NCI-H226 (cell line): ENCODE measurements at places on chromosomes 2 and 18.

DNA sequence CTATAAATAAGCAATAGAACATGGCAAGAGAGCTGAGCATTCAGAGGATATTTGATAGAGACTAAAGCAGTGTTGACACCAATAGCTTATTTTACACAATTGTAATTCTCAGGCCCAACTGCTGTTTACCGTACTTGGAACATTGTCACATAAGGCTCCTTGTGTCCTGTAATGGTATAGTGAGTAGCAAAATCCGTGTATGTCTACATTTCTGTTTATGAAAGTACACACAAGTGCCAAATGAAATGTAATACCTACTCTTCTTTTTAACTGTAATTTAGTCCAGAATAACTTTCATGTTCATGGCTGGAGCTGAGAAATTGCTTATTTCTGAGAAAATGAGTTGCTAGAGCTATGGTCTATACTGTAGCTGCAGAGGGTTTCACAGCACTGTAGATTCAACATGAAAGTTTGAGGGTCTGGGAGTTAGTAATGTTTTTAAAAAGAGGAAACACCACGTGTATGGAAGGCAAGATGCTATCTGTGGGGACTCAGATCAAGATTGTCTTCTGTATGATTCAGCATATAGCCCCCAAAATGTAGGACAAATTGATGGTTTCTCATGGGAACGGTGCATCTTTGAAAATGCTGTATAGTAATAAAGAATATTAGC, 110.2 kb upstream of the NOSTRIN start:
- no peak for DNase-seq

- DNase-seq = no peak
Observed at GRCh38 chr2:240166761-240167587, 26.5 kb upstream of the OTOS start.

GRCh38 chr18:46820863-46821262, 64.0 kb upstream of the ST8SIA5 start:
- DNase-seq = no peak

GRCh38 chr2:152710713-152711112, 6.5 kb downstream of the PRPF40A start:
- no peak for DNase-seq

GRCh38 chr2:16408331-16409005, 257.2 kb downstream of the CYRIA start:
- DNase-seq = peak; percentile 5

GRCh38 chr2:124063596-124063995, 38.5 kb downstream of the CNTNAP5 start:
- DNase-seq = no peak

DNA sequence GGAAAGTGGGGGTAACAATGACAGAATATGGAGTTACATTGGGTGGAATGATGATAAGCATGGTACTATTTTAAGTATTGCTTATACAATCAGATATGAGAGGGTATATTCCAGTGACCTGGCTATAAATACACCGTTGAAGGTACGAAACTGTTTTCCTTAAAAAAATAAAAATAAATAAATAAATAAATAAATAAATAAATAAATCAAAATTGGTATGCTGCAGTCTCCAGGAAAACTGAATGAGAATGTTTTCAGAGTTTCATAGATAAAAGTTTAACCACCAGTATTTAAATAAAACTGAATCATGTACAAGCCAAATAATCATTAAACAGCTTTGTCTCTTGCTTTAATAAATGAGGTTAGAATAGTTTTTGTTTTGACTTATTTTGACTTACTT, 71.4 kb downstream of the METTL8 start:
- no peak for DNase-seq

DNA sequence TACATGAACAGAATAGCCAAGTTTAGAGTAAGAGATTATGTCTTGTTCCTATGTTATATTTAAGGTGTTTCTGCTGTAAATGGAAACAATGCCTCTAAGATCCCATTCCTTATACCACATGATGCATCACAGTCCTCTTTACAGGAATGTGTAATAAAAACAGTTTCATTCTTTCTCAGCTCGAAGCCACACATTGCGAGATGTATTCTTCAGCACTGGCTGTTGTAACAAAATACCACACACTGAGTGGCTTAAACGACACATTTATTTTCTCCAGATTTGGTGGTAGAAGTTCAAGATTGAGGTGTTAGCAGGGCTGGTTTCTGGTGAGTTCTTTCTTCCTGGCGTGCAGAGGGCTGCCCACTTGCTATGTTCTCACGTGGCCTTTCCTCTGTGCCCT, 246.2 kb downstream of the SOCS6 start:
- no peak for DNase-seq

GRCh38 chr2:134460583-134460998, 206.7 kb downstream of the MGAT5 start:
- DNase-seq = no peak

- DNase-seq = no peak
Observed at GRCh38 chr18:12595571-12596255, 62.2 kb downstream of the SPIRE1 start.

- no peak for DNase-seq
Observed at GRCh38 chr2:176098366-176099158, 1.0 kb upstream of the HOXD12 start.

DNA sequence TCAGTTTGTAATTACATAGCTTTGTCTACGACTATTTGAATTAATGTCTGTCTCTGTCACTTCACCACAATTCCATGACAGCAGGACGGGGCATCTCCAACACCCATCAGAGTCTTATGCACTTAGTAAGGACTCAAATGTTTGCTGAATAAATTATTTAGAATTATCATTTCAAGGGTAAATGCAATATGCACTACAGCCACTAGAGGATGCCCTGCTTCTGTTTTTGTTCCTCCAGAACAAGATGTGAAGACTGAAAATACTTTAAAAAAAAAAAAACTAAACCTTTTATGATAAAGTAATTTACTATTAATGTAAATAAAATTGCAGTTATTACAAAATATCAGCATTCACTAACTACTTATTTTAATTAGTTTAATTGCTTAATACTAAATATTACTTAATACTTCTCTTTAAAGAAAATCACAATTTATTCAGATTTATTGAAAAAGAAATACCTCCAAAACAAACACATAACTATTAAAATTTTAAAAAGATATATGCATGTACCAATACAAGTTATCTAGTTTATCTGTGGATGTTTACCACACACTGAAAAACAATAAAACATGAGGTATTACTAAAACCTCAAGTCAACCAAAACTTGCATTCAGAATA, 3.2 kb downstream of the PIGN start:
- DNase-seq = no peak

DNA sequence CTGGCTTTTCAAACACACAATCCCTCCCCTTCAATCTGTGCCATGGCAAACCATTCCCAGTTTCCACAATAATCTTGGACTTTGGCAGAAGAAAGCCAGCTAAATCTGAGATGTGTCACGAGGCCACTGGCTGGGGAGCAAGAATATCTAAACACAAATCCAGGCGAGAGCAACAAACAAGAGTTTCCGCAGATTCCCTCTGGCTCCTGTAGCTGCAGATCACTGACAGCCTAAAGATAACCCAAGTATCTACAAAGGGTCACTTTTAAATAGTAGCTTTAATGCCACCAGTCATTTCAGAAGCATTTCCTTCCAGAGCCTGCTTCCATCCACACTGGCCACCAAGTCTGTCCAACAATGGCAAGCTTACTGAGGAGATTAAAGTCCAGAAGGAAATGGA, 86.9 kb downstream of the ACVR1 start:
- DNase-seq = no peak

DNA sequence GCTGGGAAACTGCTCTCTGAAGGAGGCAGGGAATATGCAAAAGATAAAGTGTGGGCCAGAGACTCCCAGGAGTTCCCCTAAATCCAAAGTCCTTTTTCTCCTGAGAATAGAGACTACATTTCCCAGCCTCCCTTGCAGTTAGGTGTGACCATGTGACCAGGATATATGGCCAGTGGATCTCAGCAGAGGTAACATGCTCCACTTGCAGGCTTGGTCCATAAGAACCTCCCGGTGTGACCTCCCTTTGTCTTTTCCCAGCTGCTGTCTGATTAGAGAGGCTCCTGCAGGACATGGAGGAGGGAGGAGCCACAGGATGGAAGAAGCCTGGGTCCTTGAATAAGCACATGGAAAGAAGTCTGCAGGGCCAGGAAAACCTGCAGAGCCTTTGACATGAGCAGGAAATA, 76.2 kb downstream of the TGFA start:
- DNase-seq = no peak

GRCh38 chr2:5236249-5236648, 455.9 kb upstream of the SOX11 start:
- DNase-seq = no peak

GRCh38 chr2:71606244-71606643, 152.9 kb downstream of the DYSF start:
- no peak for DNase-seq

GRCh38 chr2:233143700-233144331, 83.7 kb downstream of the INPP5D start:
- DNase-seq = no peak

- DNase-seq = peak; percentile 45
Observed at GRCh38 chr18:23099621-23100020, 35.7 kb upstream of the CABLES1 start.

DNA sequence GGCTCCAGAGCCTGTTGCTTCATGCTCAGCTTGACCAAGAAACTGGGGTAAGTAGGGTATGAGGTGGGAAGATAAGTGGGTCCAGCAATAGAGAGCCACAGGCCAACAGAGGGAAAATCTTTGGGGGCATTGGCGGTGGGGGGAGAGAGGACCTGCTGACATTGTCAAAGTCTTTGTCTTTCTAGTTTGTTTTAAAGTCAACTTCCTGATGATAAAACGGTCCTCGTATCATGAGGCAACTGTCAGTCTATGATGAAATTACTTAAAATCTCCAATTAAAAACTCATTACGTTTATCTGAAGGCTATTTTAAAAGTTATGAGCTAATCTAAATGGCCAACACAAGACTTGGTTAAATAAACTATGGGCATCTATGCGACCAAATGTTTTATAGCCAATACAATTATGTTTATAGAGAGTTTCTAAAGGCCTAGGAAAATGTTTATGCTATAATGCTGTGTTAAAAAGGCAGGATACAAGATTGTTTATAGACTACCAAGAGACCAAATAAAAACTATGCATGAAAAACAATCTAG, 84.4 kb upstream of the CD28 start:
- DNase-seq = no peak

DNA sequence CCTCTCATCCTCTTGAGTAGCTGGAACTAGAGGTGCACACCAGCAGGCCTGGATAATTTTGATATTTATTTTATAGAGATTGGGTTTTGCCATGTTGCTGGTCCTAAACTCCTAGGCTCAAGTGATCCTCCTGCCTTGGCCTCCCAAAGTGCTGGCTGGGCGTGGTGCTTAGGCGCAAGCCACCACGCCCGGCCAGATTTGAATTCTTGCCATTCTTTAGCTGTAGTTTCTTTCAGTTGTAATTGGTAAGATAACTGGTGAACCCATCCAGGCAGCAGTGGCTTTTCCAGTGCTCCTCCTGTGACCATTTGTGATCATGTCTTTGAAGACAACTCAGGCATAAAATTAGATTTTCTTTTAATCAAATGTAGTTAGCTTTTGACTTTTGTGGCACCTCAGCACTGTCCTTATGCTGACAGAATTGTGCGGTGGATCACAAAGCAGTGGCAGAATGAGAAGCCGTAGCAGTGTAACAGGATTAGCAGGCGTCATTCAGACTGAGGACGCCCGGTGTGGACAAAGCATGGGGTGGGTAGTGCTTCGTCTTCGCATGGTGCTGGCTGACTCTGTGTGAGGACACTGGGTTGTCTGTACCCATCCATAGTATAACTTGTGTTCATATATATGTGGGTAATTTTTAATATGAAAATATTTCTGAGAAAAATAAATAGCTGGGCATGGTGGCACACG, 30.0 kb upstream of the TOGARAM2 start:
- no peak for DNase-seq

- no peak for DNase-seq
Observed at GRCh38 chr18:79242246-79242645, 153.5 kb upstream of the NFATC1 start.

DNA sequence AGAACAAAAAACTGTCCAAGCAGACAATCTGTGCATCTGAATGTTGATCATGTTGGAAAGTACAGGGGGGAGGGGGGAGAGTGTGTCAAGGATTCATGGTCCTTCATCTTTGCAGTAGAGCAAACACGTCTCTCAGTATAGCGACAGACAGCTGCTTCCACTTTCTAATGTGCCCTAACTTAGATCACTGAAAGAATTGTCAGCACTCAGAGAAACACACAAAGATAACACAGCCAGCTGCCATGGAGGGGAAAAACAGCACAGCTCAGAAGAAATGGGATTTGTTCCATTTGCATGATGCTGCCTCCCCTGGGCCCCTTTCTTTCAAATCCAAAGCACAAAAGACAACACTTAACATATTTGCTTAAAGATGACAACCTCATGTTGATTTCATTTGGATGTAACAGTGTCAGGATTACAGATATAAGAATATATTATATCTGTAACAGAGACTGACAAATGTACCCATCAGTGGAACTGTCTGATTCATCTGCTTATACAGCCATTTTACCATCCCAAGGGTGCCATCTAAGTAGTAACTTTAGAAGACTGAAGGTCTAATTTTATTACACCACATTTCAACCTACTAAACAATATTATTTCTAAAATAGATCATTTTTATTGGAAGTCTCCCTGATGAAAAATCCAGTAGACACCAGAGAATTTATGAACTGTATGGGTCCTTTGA, 17.7 kb downstream of the FIGN start:
- DNase-seq = no peak

DNA sequence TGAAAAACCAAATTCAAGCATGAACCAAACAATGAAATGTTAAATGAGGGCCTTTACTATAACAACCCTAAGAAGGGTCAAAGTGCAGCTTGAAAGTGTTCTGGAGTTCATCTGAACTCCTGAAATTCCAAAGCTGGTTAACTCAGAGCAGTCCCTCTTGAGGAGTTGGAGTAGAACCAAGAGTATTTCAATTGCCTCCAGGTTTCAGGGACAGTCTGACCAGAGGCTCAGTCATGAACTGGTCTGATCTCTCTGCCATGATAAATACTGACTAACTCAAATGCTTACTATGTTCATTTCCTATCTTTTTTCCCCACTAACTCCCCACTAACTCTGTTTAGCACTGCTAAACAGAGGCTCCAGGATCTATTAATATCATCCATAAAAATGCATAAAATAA, 2.7 kb downstream of the STARD7 start:
- DNase-seq = peak; percentile 44

GRCh38 chr2:206260188-206261012, 14.1 kb upstream of the ZDBF2 start:
- peak; percentile 4 for DNase-seq

- DNase-seq = no peak
Observed at GRCh38 chr2:40321822-40322221, 130.1 kb downstream of the SLC8A1 start.

DNA sequence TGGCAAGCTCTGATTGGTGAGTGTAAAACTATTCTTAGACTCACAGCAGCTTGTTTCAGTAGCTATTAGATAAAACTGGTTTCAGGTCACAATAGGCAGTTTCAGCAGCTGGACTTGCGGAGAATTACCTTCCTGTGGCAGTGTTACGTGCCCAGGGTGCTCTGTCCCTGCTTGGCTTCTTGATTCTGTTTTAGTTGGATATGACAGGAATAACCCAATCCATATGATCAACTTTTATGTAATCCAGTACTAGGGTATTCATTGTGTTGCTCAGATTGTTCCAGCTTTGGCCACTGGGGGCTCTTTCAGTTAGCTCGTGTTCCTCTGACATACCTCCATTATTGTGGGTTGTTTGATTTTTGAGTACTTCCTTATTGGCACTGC, 43.1 kb downstream of the INPP4A start:
- DNase-seq = peak; percentile 11

GRCh38 chr2:198054299-198054698, 249.9 kb downstream of the PLCL1 start:
- DNase-seq = no peak
